IMR-90 (cell line): ENCODE measurements at places on chromosomes 3 and 15.

DNA sequence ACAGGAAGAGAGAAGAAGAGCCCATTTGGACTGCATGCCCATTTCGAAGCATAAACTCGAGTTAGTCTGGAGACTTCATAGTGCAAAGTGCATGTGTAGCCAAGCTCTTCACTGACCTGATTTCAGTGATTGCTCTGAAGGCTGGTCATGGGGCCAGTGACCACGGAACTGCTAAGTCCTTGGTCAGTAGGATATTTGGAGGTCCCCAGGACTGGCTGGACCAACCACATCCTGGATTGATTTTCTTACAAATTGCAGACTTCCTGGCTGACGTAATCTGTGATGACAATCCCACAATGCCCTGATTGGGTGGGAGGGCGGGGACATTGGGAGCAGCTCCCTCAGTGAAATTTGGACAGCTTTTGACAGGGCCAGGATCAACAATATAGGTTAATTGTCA, 233.4 kb downstream of the CACNA2D3 start:
- no peaks in the 10 kb centered on the region for H3K27me3 ChIP-seq
- no peak overlapping the region for H3K4me3 ChIP-seq
- no peak overlapping the region for H3K27ac ChIP-seq

GRCh38 chr3:16533928-16534574, 20.6 kb upstream of the RFTN1 start:
- H3K4me3 ChIP-seq, result no peak overlapping the region
- no peaks in the 10 kb centered on the region for H3K36me3 ChIP-seq
- H3K27me3 ChIP-seq, result peaks cover 49% of the 10 kb centered on the region
- DNase-seq, result no peak
- H3K4me1 ChIP-seq, result no peaks in the 10 kb centered on the region
- no peak overlapping the region for H3K27ac ChIP-seq

- no peaks in the 10 kb centered on the region for H3K36me3 ChIP-seq
- H3K4me1 ChIP-seq, result peaks cover 2% of the 10 kb centered on the region; the same call in 1 of the 2 replicates
- no peaks in the 10 kb centered on the region for H3K27me3 ChIP-seq
- no peak overlapping the region for H3K27ac ChIP-seq
- DNase-seq, result no peak
Observed at GRCh38 chr15:43941555-43941954, 114.8 kb downstream of the WDR76 start.

- H3K36me3 ChIP-seq, result no peaks in the 10 kb centered on the region
- H3K27me3 ChIP-seq, result peaks cover 20% of the 10 kb centered on the region
- DNase-seq, result no peak
Observed at GRCh38 chr15:52710708-52711389, 31.7 kb upstream of the ATOSA start.

DNA sequence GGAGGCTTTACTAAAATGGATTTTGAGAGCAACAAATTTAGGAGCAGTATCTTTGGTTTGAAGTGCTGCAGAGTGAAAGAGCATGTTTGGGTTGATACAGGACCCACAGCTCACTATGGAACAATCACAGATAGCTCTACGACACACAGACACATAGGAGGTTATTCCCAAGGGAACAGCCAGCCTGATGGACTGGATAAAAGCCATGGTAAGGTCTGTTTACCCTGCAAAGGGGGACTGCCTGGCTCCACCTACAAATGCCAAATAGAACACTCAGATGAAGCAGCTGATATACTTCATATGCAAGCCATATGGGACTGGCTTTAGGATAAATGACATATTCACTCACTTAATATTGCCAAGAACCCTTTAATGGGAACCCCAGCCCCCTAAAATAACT, 75.4 kb downstream of the CDC25A start:
- 0 out of 2 replicates have a peak, but pooled peaks cover 2% of the 10 kb centered on the region for H3K4me1 ChIP-seq
- no peak for DNase-seq
- no peaks in the 10 kb centered on the region for H3K36me3 ChIP-seq
- no peak overlapping the region for H3K27ac ChIP-seq

- no peak for DNase-seq
- no peaks in the 10 kb centered on the region for H3K36me3 ChIP-seq
- H3K4me1 ChIP-seq, result peaks cover 14% of the 10 kb centered on the region
- H3K27ac ChIP-seq, result peak overlapping the region; percentile 38; the same call in 1 of the 2 replicates
- H3K27me3 ChIP-seq, result no peaks in the 10 kb centered on the region
- no peak overlapping the region for H3K4me3 ChIP-seq
Observed at GRCh38 chr3:159844801-159845261, 143.8 kb upstream of the IL12A start.

DNA sequence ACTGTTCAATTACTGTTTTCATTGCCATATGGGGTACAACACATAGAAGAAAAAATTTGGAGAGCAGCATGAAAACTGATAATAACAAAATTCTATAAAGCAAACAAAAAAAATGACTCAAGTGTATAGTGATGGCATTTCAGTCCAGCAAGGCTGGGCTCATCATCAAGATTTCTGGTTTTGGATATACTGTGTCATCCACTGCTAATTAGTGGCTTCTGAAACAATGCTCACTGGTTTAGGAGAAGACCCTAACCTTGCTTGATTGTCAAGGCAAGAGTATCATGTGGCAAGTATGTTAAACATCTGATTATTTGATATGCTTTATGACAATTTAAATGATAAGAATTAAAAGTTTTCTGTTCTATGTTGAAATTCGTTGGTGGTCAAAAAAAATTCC, 96.9 kb downstream of the RFX7 start:
- H3K36me3 ChIP-seq, result 0 out of 2 replicates have a peak, but pooled peaks cover 4% of the 10 kb centered on the region
- H3K27me3 ChIP-seq, result no peaks in the 10 kb centered on the region
- H3K27ac ChIP-seq, result no peak overlapping the region
- 0 out of 2 replicates have a peak, but pooled peaks cover 3% of the 10 kb centered on the region for H3K4me1 ChIP-seq

DNA sequence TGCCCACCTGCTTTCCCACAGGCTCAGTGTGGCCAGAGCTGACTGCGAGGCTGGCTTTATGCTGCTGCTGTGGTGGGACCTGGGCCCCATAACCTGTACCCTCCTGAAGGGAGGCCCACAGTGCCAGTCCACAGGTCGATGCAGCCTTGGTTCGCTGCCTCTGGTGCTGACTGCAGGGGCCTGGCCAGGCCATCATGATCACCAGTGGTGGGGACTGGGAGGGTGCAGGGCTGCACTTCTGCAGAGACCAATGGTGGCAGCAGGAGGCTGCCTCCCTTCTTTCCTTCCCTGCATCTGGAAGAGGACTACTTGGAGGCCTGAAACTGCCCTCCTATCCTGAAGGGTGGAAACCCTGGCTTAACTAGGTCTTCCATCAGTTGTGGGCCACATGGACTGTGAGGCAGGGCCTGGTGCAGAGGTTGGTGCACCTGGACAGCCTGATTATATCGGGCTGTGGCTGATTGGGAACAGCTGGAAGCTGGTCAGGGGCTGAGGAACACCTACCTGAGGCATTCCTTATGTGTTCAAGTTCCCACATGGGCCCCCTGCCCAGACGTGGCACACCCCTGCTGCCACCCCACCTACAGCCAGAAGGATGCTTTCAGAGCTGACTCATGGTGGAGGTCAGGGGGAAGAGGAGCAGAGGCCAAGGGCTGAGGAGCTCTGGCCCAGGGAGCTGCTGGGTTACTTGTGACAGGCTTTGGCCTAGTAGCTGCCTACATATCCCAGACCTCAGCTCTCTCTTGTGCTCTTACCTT, 29.8 kb downstream of the POMGNT2 start:
- H3K4me1 ChIP-seq, result no peaks in the 10 kb centered on the region
- H3K36me3 ChIP-seq, result peaks cover 11% of the 10 kb centered on the region; the same call in 1 of the 2 replicates
- H3K27ac ChIP-seq, result no peak overlapping the region
- DNase-seq, result no peak
- H3K4me3 ChIP-seq, result no peak overlapping the region
